ENCODE measurements at places on chromosomes 7 and 10.

GRCh38 chr10:97913193-97913592 is 63.5 kb downstream of the GOLGA7B start:
- DNase-seq: no peak

DNA sequence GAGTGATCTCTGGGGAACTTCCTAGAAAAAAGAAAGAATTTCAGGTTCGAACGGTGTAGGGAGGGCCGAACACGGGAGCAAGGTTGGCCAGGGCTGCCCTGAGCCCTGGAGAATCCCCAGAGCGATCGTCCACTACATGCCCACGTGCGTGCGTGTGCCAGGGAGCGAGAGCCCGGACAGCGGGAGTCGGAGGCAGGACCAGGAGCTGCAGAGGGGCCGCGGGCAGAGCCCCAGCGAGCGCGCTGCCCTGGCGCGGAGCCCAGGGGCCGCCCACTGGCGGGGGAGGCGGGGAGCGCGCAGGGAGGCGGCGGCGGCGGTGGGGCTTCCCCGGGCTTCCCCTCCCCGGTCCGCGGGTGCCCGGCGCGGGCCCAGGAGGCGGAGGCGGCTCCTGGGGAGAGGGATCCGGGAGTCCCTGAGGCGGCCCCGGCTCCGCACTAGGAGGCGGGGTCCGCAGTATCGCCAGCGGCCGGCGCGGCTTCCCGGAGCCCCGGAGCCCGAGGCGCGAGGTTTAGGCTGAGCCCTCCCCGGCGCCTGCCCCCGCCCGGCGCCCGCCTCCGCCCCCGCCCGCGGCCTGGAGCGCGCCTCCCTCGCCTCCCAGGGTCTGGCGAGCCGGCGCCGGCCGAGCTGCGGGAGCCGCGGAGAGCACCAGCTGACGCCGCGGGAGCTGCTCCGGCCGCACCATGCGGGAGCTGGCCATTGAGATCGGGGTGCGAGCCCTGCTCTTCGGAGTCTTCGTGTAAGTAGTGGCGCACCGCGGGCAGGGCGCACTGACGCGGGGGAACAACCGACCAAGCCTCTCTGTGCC is at the start of gene PLPP4:
Gene PLPP4, plus strand, starts transcription at position 602 of the 805 bp plus-strand sequence. Its CDS starts 79 bp downstream, at position 681.
- DNase-seq: no peak

DNA sequence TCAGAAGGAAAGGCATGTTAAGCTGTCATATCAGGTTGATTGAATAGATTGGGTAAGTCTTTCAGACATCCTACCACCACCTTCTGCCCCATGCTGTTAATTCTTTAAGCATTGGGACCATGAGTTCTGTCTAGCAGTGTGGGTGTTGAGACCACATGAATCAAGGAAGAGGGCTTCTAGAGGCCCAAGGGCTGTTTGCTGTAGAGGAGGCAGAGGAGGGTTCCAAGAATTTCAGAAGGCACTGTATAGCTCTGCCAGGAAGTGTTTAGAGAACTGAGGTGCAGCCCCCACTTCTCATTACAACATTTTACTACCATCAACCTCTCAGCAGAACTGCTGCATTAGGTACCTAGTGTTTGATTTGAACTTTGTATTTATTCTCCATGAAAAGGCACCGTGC is 720.2 kb downstream of the AUTS2 start:
- no peak for DNase-seq

- no peak for DNase-seq
These were observed 7.9 kb upstream of the EN2 start for GRCh38 chr7:155449869-155450557.

GRCh38 chr7:149770728-149771636 is 2.4 kb downstream of the ZNF467 start:
- DNase-seq: peak; percentile 21

DNA sequence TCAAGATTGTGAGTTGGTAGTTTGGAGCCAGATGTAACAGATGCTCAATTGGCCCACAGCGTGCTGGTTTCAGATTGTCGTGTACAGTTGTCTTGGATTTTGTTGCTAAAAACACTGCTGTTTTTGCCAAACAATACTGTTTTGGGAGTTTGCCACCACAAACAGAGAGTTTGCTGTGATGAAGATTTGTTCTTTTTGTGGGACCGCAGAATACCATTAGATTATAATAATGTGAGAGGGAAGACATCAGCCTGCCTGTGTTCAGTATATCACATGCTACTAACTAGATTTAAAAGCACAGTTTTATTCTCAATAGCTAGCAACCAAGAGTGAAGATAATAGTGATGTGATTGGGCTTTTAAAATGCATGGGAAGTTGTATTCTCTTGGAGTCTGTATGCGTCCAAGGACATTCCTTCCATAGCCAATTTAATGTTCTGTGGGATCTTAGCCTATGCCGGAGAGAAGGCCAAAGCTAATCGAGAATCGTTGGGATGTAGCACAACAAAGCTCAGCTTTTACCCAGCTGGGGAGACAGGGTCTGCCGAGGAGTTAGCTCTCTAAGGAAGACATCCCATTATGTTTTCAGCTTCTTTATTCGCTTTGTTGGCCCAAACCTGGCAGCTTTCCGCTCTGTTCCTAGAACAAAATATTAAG is 18.7 kb upstream of the ITGA8 start:
- no peak for DNase-seq

DNA sequence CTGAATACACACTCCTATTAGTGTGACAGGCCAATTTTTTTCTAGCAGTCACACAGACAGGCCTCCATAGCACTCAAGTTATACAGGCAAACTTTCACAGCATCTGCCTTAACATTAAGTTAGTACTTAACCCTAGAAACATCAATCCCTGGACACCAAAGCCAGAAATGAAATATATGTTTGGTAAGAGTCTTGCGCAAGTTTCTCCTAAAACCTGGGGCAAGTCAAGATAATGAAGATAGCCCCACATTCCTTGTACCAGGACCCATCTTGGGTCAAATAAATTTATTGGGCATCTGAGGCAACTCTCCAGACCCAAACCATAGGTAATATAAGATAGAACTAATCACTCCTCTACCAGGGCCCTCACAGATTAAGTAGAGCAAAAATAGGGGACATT is 70.8 kb upstream of the ZNF92 start:
- DNase-seq: no peak

DNA sequence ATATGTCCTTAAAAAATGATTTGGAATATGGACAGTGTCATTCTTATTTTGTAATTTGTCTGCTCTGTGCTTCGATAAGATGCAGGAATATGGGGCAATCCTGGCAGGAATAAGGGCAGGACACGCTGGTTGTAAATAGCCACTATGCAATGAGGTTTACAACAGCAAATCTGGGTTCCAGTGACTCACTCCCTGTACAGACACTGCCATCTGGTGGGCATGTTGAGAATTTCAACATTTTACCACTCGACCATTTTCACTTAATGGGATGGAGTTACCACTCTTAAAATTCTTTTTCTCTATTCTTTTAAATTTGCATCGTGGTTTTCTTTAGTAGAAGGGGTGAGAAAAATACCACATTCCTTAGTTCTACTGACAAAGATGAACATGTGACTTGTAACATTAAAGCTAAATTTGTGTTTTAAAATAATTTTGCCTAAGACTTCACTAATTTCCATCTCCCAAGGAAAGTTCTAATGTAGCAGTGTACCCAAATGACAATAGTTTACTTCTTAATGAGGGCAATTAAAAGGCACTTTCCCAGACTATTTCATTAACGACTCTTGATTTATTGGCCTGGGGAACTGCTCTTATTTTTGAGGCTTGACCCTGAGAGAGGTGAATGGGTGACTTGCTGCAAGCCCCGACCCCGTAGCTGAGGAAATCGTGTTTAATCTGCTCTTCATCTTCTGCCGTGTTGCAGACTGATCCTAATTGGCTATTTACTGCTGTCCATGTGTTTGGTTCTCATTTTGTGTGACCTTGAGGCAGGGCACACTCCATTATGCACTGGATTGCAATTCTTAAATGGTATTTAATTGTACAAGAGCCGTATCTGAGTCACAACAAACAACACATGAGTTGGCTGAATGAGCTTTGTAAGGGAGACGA is 173.6 kb upstream of the IMMP2L start:
- DNase-seq: peak; percentile 25

GRCh38 chr10:122647383-122647968 is 52.2 kb downstream of the C10orf120 start:
- no peak for DNase-seq

- DNase-seq: no peak
These were observed 9.1 kb downstream of the HNRNPA2B1 start for GRCh38 chr7:26191233-26191973.

DNA sequence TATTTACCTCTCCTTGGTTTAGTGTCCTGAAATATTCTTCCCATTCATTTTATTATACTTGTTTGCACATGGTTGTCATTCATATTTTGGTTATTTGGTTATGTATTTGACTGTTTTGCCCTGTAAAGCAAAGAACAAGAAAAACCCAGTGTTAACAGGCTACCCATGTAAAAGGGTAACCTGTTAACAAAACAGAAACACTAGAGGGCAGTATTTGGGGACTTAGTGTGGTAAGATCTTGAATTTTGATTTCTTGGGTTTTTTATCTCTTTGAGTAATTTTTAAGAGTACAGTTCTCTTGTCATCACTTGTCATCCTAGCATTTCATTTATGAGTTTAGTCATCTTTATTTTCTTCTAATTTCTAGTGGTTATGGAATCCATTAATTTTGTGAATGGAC is 51.3 kb downstream of the POLL start:
- DNase-seq: no peak

GRCh38 chr10:9229702-9230244 is 1175.3 kb downstream of the GATA3 start:
- DNase-seq: peak; percentile 6

DNA sequence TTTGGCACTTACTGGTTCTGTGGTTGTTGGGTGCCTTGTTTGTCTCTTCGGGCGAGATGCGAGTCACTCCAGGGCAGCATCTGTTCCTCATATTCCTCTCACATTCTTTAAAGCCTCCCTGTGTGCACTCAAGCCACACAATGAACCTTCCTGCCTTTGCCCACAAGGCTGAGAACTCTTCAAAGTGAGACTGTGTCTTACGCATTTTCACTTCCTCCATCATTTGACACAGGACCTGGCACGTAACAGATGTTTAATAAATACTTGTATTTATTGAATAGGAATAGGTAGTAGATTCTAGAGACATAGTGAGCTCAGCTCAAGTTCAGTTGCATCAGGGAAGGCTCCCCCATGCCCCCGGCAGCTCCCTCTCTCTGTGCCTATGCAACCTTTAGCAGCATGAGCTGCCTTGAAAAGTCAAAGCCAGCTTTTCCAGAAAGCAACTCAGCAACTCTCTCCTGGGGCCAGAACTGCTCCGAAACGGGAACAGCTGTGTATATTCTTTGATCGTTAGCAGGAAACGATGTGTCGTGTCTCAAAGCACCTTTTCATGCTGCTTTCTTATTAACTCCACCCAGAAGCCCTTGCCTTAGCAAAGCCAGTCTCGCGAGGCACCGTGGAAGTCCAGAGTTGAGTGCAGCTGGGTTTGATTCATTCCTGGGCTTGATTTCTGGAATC is 97.5 kb downstream of the PFKFB3 start:
- DNase-seq: peak; percentile 53

DNA sequence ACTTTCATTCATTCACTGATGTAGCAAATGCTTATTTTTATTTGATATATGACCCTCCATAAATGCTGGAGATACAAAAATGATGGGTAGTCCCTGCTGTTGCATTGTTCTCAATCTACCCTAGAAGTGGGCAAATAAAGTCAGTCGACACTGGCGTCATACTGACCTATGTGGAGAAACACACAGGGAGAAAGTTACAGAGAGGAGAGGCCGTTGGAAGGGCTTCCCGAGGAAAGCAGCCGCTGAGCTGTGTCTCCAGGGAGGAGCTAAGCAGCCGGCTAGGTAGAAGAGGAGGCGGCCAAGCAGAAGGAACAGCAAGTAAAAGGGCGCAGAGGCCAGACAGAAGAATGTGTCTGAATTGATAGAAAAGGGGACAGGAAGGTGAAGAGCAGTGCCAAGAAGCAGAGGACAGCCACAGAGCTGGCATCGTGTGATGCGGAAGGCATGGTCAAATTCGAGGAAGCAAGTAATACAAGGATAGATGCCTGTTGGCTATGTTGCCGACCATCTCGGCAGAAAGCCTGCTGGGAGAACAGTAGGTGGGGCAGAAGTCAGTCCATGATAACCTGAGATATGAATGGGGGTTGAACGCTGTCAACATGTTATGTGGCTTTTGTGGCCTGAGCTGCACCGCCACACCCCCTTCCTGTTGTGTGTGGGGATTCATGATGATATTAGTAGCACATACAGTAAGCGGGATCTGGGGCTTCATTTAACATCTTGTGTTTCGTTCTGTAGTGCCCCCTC is 25.9 kb downstream of the ST8SIA6 start:
- peak; percentile 63 for DNase-seq

GRCh38 chr10:29877793-29878491 is 181.4 kb downstream of the JCAD start:
- no peak for DNase-seq

DNA sequence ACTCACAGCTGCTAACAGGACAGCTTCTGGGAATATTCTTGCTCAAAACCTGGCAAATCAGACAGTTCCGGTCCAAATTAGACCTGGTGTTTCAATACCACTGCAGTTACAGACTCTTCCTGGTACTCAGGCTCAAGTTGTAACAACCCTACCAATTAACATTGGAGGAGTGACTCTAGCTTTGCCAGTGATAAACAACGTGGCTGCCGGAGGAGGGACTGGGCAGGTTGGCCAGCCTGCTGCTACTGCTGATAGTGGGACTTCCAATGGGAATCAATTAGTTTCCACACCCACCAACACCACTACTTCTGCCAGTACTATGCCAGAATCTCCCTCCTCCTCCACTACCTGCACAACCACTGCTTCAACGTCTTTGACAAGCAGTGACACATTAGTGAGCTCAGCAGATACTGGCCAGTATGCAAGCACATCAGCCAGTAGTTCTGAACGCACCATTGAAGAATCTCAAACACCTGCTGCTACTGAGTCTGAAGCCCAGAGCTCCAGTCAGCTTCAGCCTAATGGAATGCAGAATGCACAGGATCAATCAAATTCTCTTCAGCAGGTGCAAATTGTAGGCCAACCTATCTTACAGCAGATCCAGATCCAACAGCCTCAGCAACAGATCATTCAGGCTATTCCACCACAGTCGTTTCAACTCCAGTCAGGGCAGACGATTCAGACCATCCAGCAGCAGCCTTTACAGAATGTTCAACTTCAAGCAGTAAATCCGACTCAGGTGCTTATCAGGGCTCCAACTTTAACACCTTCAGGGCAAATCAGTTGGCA is 2.1 kb downstream of the SP4 start:
- no peak for DNase-seq

DNA sequence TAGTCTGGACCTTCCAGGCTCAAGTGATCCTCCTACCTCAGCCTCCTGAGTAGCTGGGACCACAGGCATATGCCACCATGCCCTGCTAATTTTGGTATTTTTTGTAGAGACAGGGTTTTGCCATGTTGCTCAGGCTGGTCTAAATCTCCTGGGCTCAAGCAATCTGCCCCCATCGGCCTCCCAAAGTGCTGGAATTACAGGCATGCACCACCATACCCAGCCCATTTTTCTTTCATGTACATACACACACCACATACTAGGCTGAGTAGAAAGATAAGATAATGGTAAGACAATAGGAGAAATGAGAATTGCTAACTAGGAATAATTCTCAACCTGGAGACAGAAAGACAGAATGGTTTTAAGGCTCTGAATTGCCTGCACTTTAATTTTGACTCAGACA is 83.8 kb downstream of the CPEB3 start:
- no peak for DNase-seq
